Mucosa of gallbladder (tissue), 1 donor: ENCODE measurements at places on chromosomes 5 and 9. TPM values are rescaled to one million over a fixed set of nuclear protein-coding genes. Genes with fewer than 3 reads are reported as not detected.
A peak's percentile ranks its signal among the peaks of the same experiment; 100 is the strongest.

The CCDC192 gene
- total RNA-seq, result not detected

The CCL28 gene
- 32.3 TPM for total RNA-seq

The ARL10 gene
- total RNA-seq, result 6.6 TPM

The ICE1 gene
- total RNA-seq, result 21.8 TPM

The STXBP1 gene
- 52.8 TPM for total RNA-seq

The CAVIN4 gene
- 0.26 TPM for total RNA-seq

The MOB3B gene
- total RNA-seq, result 19.3 TPM

The RAB3C gene
- total RNA-seq, result 1.4 TPM

The GNG10 gene
- total RNA-seq, result 26.0 TPM

The STKLD1 gene
- 1.1 TPM for total RNA-seq

The DOK3 gene
- total RNA-seq, result 12.8 TPM

GRCh38 chr5:79301046-79301712 lies 65.2 kb downstream of the JMY start:
- no peak for DNase-seq

DNA sequence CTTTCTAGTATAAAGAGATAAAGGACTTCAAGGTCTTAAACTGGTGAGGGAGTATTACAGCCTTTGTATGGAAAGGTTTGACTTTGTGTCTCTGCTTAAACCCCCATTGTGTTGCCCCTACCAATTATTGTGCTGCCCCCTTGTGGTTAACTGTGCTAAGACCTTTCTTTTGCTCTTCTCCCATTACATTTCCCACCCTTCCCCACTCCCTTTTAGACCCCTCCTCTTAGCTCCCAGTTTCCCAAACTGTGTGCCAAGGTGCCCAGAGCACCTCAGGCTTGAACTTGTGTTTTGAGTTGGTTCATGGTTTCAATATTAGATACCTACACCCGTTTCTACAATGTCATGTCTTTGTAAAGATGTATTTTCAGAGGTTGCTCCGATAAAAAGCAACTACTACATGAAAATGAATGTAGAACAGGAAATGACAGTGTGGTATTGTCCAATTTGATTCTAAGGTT lies 2.9 kb downstream of the JAK2 start:
- peak; percentile 45 for DNase-seq

DNA sequence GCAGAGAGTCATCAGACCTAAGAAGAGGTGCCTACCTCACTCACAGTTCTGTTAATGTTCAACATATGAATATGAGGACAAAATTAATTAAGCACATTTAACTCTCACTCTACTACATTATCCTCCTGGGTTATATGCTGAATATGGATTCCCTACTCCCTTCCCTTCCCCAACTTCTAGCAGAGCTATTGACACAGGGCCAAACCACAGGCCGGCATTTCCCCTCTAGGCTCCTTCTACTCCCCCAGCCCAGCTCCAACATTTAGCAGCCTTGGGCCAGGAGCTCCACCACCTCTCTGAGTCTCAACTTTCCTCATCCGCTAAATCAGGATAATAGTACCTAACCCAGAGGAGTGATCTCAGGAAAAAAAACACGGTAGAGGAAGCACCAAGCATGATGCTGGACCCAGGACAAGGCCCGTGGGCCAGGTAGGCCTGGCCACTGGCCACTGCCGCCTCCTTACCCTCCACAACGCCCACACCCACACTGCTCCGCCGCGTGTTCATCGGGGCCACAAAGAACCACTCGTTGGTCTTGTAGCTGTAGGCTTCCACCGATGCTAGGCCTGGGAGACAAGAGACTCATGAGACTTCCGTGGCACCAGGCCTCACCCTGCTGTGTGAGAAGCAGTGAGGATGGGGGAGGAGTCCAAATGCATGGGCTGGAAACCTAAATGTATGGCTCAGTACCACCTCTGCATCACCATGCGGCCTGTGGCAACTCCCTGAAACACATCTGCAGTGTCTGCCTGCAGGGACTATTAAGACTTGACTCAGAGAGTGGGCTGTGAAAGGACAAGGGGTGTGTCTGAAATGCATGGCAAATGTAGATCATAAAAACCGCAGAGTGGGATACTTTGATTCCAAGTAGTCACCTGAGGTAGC lies 98.8 kb downstream of the KLHL3 start:
- no peak for DNase-seq

DNA sequence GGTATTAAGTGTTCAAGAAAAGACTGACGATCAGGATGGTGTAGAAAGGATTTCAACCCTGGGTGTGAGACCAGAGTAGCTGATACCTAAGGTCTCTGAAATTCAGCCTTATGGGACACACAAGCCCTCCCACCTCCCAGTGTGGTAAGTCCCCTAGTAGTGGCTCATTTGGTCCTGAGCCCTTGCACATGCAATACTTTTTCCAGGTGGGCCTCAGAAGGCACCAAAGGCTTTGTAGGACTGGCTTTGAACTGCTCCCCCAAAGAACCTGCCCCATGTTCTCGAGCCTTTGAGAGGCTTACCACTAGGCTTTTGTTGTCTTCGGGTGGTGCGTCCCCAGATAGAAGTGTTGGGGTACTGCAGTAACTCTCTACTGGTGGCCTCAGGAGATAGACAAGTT lies 803 bp downstream of the GARIN3 start:
- DNase-seq, result no peak

DNA sequence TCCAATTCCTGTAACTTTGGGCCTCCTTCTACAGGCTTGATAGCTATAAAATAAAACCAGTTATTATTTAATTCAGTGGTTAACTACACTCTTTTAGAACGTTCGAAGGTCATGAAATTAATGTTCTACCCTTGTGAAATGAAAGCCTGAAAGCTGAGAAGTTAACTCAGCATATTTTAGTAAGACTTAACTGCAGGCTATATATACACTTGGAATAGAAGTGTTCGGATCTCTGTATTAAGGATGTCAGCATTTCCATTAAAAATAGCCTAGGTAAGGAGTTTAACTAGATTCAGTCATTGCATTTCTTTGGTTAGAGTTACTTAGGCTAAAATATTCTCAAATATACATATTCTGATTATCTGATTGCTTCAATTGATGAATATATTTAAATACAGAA lies 229.2 kb downstream of the MRPS30 start:
- no peak for DNase-seq

DNA sequence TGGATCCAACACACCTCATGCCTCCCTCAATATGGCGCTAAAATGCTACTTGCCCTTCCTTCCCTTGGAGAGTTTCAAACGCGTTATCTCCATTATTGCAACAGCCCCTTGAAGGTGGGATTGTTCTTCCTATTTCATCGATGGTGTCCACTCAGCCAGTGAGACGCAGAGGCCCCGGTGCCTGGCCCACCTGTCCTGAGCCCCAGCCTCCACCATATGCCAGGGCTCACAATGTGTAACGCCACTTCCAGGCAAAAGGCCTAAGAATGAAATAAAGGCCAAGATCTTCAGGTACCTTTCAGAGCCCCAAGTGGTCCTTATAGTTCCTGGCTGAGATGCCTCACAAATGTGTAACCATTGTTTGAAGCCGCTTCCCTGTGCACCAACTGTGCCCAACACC lies 170.7 kb upstream of the PHYKPL start:
- DNase-seq, result no peak

GRCh38 chr5:132808866-132809265 lies 4.2 kb upstream of the SOWAHA start:
- DNase-seq, result no peak

- DNase-seq, result no peak
Measured at GRCh38 chr5:32559921-32560320, 25.4 kb upstream of the SUB1 start.

GRCh38 chr5:169649486-169649885 lies 12.4 kb downstream of the DOCK2 start:
- no peak for DNase-seq

DNA sequence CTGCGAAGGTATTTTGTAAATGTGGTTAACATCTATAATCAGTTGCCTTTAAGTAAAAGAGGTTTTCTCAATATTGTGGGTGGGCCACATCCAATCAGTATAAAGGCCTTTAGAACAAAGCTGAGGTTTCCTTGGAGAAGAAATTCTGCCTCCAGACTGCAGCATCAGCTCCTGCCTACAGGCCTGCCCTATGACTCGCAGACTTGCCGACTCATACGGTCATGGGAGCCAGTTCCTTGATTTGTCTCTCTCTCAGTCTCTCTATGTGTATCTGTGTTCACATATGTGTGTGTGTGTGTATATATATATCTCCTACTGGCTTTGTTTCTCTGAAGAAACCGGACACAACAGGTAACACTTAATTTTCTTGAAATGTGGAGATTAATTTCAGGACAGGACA lies 45.3 kb downstream of the SLC36A1 start:
- no peak for DNase-seq

GRCh38 chr9:32524892-32525708 lies 896 bp downstream of the RIGI start:
- peak; percentile 16 for DNase-seq

DNA sequence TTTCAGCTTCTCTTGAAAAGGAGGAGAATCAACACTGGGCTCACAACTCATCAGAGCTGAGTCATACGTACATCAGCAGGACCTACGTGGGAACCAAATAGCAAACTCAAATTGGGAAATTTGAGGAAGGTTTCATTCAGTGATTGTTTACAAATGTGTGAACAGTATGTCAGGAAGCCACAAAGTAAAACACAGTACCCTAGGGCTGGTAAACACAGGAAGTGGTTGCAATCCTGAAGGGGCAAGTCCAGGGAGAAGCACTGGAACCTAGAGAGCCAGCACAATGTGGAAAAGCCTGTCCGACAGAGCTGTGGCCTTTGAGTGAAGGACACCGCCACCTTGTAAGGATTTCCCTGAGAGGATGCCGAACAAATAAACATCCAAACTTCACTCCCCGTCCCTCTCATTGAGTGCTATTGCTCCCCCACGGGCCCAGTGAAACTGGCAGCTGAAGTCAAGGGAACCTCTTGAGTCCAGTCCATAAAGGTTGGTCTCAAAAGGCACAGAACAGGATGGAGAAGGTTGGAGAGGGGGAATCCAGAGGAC lies 26.7 kb upstream of the RICTOR start:
- no peak for DNase-seq

DNA sequence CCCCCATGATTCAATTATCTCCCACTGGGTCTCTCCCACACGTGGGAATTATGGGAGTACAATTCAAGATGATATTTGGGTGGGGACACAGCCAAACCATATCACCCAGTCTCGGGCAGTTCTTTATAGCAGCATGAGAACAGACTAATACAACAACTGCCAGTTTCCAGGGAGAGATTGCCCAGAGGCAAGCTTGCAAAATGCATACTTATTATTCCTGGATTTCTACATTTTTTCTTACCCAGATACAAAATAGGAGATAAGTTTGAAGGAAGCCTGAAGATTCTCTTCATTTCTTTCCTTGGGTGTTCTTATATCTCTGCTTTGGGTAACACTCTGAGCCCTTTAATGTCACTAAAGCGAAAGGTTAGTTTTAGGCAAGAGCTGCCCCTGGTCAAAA lies 691.2 kb downstream of the TAF11L14 start:
- DNase-seq, result no peak

DNA sequence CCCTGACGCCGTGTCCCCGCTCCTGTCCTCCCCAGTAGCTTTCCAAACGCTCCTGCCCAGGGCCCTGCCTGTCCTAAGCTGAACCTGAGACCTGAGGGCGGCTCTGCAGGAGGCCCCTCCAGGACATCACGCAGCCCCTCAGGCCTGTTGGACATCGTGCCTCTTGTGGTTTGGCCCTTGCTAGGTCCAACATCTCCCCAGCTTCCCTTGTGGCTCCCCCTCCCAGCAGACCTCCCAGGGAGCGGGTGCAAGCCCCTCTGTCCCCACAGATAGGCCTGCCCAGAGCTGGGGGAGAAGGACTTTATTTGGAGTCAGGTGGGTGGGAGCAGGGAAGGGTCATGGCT lies 4.1 kb downstream of the OBP2B start:
- DNase-seq, result no peak

DNA sequence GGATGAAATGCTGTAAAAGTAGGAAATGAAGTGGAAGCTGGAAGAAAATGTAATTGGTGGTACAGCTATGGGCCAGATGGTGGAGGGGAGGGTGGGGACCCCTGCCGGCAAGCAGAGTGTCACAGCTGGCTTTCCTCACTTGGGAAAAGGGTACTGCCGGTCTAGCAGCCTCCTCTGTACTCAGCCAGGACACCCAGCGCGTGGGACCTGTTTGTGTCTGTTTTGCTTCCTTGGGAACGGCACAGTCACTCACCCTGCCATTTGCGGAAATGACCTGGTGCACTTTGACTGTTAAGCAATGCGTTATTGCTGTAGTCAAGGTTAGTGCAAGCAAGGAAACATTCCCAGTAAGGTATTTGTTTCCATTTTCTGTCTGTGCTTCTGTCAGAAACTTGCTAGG lies 10.1 kb downstream of the TMEM252 start:
- DNase-seq, result peak; percentile 49

- DNase-seq, result no peak
Measured at GRCh38 chr9:92297611-92298010, 4.1 kb upstream of the IARS1 start.

- no peak for DNase-seq
Measured at GRCh38 chr9:121367306-121368137, 2.5 kb downstream of the STOM start.

- DNase-seq, result no peak
Measured at GRCh38 chr9:22146604-22147003, 137.5 kb upstream of the CDKN2B start.

GRCh38 chr5:146995878-146996277 lies 117.3 kb upstream of the PPP2R2B start:
- DNase-seq, result no peak

GRCh38 chr9:130556396-130557076 lies 22.8 kb upstream of the FUBP3 start:
- no peak for DNase-seq

- no peak for DNase-seq
Measured at GRCh38 chr9:117494401-117495090, 79.7 kb upstream of the ASTN2 start.

DNA sequence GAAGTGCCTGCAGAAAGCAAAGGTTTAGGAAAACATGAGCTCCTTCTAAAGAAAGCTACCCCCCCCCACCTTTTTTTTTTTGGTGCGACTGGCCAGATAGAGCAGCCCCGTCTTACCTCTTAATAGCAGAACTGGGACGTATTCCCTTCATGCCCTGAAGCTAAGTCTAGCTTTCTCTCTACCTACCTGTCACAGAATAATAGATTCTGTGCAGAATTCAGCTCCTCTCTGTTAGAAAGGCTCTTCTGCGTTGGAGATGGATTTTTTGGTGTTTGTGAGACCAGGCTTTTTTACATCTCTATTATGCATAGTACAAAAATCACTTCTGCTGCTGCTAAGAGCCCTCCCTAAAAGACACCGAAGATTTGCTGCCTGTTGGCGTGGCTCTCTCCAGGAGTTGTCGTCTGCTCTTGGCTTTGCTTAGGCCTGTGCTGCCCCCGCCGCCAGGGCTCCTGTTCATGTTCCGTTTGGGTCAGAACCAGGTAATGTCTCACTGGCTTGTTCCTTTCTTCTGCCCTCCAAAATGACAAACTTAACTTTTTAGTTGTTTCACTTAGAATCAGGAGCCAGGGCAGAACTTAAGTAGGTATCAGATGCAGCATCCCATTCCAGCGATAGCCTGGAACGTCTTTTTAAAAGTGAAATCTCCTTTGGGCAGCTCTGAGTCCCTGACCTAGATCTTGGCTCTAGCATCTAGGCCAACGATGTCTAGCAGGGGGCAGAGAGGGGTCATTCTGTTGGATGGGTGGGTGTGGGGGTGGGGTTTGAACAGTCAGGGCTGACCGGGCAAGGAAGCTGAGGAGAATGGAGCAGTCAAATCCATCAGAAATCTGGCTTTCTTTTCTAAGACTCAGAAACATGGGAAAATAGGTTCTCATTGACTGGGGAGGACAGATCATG lies 2.5 kb downstream of the TRIO start:
- DNase-seq, result no peak

GRCh38 chr9:72280913-72281500 lies 84.0 kb downstream of the ZFAND5 start:
- DNase-seq, result peak; percentile 72
